ENCODE measurements at places on chromosomes 7 and 10.

GRCh38 chr7:81488210-81488609 is 281.6 kb downstream of the HGF start:
- DNase-seq: no peak

GRCh38 chr10:122703483-122704448 is 4.1 kb upstream of the C10orf120 start:
- peak; percentile 76 for DNase-seq

- peak; percentile 75 for DNase-seq
Observed at GRCh38 chr7:28509251-28510025, 97.1 kb downstream of the CREB5 start.

DNA sequence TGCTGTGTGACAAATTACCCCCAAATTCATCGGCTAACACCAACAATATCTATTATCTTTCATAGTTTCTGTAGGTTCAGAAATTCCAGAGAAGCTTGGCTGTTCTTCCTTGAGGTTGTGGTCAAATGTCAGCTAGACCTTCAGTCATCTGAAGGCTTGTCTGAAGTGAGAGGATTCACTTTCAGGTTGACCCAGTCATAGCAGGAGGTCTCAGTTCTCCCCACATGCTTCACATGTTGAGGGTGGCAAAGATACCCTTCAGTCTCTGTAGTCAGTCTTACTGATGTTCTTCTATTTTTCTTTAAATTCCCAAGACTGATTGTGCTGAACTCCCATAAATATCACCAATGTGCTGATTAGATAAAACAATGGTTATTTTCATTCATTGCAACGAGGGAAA is 1692.0 kb downstream of the REEP3 start:
- no peak for DNase-seq

- DNase-seq: no peak
Observed at GRCh38 chr7:153408360-153409335, 643.5 kb upstream of the DPP6 start.

DNA sequence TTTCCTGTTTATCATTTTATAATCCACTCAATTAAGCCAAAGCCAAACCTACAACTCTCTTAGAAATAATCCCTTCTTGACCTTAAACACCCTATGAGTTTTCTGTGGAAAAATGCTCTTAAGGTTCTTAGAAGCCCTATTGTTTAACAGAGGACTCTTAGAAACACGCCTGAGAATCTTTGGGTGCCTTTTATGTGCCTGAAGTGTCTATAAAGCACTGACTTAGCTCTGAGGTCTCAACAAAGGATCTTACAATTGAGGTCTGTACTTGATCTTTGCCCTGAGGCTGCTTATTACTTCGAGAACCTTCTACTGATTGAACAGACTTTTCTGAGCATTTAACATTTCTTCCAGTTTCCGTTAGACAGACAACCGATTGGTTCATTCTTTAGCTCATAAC is 353.3 kb upstream of the SORCS1 start:
- no peak for DNase-seq

DNA sequence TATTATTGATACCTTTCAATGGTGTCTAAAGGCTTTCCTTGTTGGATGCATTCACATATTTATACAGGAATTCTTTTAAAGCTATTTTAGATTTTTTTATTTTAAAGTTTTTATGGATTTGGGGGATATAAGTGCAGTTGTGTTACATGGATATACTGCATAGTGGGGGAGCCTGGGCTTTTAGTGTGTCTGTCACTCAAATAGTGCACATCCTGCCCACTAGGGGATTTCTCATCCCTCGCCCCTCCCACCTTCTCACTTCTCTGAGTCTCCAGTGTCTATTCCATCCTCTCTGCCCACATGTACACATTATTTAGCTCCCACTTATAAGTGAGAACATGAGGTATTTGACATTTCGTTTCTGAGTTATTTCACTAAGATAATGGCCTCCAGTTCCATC is 154.0 kb upstream of the MKI67 start:
- DNase-seq: no peak

DNA sequence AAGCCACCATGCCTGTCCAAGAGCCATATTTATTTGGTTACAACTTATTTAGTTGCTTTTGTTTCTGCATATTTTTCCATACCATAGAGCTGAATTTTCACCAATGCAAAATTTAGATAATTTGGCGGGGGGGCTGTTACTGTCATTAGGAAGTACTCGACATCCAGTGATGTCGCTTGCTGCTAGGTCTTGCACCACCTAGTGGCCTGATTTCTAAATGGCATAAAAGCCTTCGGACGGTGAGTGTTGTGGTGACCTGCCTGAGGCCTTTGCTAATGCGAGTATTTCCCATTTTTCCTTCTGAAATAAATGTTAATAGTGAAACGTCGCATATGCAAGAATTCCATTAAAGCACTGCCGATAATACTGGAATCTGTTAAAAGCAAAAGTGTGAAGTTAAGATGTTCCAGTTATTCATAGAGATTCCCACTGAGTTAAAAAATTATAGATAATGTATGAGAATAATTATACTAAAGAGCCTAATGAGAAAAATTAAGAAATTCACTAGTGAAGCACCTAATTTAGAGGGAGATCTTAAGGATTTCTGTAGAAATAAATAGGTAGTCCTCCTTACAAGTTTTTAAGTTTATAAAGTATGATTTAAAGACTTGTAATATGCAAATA is 86.1 kb upstream of the DNAJB6 start:
- DNase-seq: peak; percentile 64
